ENCODE measurements at places on chromosomes 4 and X.
A peak's percentile ranks its signal among the peaks of the same experiment; 100 is the strongest.

DNA sequence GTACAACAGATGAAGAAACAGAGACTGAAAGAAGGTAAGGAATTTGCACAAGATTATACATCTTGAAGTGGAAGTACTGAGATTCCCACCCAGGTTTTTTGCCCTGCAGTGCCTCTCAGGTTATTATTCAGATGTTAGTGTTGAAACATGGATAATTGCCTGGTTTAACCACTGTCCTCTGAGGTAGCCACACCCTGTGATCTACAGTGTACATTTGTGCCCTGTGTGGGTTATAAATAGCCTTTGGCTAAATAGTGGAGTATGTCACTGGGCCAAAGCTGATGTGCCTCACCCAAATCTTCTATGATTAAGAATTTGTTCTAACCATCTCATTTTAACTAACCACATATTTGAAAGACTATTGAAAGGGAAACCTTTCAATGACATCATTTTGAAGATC is 5.4 kb upstream of the ASB5 start:
- DNase-seq: peak; percentile 57

DNA sequence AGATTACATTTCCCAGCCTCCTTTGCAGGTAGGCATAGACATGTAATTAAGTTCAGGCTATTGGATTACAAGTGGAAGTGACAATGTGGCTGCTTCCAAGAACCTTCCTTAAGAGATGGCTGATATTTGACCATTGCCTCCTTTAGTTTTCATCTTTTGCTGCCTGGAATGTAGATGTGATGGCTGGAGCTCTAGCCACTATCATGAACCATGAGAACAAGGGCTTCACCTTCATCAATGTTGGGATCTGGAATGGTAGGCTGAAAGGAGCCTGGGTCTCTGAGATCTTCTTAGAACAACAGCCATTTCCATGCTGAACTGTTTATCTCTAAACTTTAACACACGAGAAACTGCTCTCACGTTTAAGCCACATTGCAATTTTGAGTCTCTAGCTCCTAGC is 158.7 kb upstream of the ATP6AP2 start:
- DNase-seq: no peak

DNA sequence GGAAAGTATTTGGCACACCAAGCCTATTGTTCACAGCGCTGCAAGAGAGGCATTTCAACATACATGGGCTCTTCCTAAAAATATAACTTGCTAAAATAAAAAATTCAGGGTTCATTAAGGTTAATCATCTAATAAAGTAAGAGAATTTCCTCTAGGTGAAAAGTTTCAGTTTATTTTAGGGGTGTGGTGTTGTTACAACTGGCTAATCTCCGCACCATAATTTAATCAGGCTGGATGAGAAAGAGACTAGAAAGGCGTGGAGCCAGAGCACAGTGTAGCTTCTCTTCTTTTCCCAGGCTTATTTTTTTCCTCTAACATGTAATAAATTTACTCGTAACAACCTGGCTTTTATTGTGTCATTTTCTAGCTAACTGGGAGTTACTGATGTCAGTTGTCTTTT is 47.9 kb downstream of the FHL1 start:
- no peak for DNase-seq

- no peak for DNase-seq
Observed at GRCh38 chr4:44583393-44583792, 68.0 kb downstream of the YIPF7 start.

GRCh38 chr4:141636771-141637460 is 533 bp downstream of the IL15 start:
- DNase-seq: peak; percentile 47

DNA sequence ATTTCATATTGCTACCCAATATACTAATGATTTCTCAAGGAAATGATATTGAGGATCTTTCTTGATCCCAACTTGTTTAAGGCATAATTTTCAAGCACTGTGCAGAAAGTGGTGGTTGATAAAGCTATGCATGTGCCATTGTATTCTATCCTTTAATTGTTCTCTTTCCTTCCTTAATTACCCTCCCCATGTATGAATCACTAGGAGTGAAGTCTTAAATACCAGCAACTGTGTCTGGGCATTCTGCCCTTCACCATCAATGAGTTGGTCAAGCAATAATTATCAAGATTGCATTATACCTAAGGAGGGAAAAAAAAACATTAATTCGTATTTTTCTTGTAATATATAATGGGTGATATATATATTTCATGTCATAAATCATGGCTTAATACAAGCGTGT is 111.8 kb upstream of the FRMPD4 start:
- DNase-seq: no peak

DNA sequence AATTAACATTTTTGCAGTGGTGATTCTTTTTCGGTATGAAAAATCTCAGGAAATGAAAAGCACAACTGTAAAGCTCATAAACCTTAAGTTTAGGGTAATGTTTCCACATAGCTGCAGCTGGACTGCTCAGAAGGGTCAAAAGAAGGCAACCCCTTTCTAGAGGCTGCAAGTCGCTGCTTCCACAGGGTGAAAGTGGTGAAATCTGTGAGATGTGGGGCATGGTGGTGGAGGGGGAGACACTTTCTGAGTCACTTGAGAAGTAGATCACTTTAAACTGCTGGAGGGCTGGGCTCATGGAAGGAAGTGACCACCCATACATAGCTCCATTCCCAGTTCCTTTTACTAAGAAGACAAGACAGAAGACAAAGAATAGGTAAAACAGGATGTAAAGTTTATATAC is 8.7 kb downstream of the SFRP2 start:
- DNase-seq: no peak

DNA sequence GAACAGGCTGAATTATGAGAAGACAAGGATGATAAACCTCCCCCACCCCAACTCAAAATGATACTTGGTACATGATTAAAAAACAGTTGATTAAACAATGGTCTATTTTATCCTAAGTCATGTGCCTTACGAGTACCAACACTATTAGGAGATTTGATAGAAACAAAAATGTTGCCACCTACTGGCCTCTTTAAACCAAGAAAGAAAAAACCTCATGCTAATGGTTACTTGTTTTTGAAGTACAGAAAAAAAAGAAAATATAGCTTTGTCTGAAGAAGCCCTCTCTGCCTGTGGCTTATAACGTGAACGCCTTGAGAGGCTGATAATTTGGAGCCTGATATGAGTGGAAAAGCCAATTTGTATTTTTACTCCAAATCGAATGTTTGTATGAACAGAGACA is 538.2 kb downstream of the DMD start:
- DNase-seq: no peak
